ENCODE measurements at places on chromosomes 13 and 19. TPM values are rescaled to one million over a fixed set of nuclear protein-coding genes. Genes with fewer than 3 reads are reported as not detected.

SBK2 gene
- total RNA-seq: 2.3 TPM

GRCh38 chr19:43532962-43533545 lies at the start of gene ZNF575:
Gene ZNF575 (plus strand): TSS chr19:43533188. CDS start chr19:43534423, 1,235 bp downstream.
- DNase-seq: peak; percentile 89
- peak within 1 kb of the TSS; percentile 79 for H3K4me3 ChIP-seq
- H3K36me3 ChIP-seq: peaks cover 7% of the 10 kb centered on the region
- H3K27ac ChIP-seq: peak within 1 kb of the TSS; percentile 97
- H3K27me3 ChIP-seq: no peaks in the 10 kb centered on the region

GRCh38 chr13:51938454-51938853 lies 72.8 kb downstream of the ATP7B start:
- no peaks in the 10 kb centered on the region for H3K4me1 ChIP-seq
- no peak overlapping the region for H3K4me3 ChIP-seq
- no peak overlapping the region for H3K27ac ChIP-seq
- DNase-seq: no peak

DNA sequence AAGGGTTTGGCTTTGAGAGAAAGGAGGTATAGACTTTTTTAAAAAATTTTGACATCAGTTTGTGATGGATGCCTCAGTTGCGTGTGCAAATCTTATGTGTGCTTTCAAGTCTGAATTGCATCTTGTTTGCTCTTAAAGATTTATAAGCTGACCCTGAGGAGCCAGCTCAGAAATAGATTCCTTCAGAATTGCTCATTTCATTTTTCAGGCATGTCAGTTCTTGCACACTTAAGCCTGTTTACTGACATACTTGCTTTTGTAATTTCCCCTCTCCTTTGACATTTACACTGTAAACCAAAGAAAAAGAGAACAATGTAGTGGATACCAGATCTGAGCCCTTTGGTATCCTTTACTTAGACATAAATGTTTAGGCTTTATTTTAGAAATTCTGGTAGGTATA lies 87.6 kb downstream of the RNF17 start:
- H3K36me3 ChIP-seq: no peaks in the 10 kb centered on the region
- H3K27ac ChIP-seq: no peak overlapping the region
- H3K27me3 ChIP-seq: no peaks in the 10 kb centered on the region
- DNase-seq: no peak

- peaks cover 15% of the 10 kb centered on the region for H3K27me3 ChIP-seq
- peaks cover 18% of the 10 kb centered on the region for H3K4me1 ChIP-seq
- DNase-seq: peak; percentile 37
- H3K4me3 ChIP-seq: peak overlapping the region; percentile 95
- H3K27ac ChIP-seq: peak overlapping the region; percentile 98
Observed at GRCh38 chr19:29942404-29943261, 594 bp downstream of the URI1 start.

GRCh38 chr13:53311561-53311960 lies 282.9 kb downstream of the OLFM4 start:
- H3K36me3 ChIP-seq: no peaks in the 10 kb centered on the region
- peaks cover 2% of the 10 kb centered on the region for H3K27me3 ChIP-seq
- H3K27ac ChIP-seq: no peak overlapping the region
- H3K4me1 ChIP-seq: no peaks in the 10 kb centered on the region
- DNase-seq: no peak
- no peak overlapping the region for H3K4me3 ChIP-seq
